ENCODE measurements at places on chromosomes 5 and 9.

DNA sequence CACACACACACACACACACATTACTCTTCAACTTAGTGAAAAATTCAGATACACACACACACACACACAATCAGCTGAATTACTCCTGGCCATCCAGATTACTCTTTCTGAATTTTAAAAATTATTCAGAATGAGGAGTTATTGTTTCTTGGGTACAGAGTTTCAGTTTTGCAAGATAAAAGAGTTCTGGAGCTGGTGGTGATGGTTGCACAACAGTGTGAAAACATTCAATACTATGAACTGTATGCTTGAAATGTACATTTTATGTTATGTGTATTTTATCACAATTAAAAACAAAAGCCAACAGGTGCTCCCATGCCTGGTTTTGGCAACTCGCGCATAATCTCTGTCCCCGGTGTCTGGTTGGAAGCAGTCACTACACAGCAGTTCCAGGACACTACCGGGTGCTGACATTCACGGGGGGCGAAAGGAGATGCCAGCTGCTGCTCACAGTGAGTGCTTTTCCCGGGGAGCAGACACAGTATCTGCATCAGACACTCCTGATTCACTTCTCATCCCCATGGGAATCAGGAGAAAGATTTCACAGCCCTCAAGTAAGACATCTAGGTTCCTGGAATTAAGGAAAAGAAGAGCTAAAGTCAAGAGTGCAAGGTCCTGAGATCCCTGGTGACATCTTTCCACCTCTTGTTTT is 55.7 kb downstream of the LHFPL2 start:
- DNase-seq: no peak

GRCh38 chr5:150305557-150305956 is 2.9 kb upstream of the ARSI start:
- DNase-seq: no peak

- DNase-seq: no peak
Measured at GRCh38 chr5:168826246-168826725, 247.1 kb upstream of the PANK3 start.

- DNase-seq: no peak
Measured at GRCh38 chr5:53008751-53009150, 19.6 kb downstream of the ITGA2 start.

GRCh38 chr9:92808726-92809451 is 44.3 kb upstream of the BICD2 start:
- peak; percentile 92 for DNase-seq

- peak; percentile 61 for DNase-seq
Measured at GRCh38 chr5:150140830-150141229, 14.8 kb downstream of the PDGFRB start.

- peak; percentile 46 for DNase-seq
Measured at GRCh38 chr9:87872079-87872624, 10.5 kb upstream of the SPATA31E1 start.

DNA sequence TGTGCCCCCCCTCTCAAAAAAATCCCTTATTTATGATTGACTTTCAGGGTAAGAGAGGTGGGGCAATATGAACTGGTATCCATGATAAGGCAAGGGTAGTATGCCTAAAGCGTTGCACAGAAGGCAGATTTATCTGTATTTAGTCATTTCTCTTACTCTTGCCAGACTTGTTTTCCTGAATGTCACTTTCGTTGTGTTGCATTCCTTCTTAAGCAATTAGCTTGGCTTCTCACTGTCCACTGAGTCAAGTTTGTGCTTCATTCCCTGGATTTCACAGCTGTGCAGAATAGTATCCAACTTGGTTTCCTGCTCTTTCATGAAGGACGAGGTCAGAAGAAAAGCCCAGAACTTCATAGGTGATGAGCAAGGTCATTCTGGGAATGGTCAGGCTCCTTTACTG is 301.5 kb upstream of the ACTBL2 start:
- DNase-seq: no peak

DNA sequence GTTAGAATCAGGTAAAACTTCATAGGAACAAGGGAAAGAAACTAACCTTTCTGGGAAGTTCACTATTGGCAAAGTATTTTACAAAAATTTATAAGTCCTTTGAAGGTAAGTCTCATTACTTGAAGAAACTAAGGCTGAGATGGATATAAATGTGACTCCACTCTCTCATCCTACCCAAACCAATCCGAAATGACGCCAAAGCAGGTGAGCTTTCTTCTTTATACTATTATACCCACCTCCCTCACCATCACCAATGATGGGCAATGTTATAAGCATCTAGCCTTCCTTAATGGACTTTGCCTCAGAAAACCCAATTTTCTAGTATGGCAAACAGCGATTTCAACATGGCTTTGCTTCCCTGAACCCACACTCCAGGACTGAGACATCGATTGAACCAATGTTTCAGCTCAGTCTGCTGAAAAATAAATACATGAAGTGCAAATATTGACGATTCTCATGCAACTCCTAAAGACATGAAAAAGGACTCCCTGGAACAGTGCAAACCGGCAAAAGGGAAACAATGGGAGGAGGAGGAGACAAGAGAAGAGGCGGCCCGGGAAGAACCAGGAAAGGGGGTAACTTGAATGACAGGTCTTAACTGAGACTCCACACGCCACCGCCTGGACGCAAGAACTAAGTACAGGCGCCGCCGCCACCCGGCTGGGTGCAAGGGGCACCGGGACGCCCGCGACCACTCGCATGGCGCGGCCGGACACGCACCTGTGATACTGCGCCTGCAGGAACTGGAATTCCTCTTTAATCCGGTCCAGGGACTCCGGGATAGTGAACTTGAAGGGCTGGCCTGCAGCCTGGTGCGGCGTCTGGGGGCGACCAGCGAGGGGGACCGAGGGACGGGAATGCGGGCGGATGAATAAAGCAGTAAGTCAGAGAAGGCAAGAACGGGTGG is 2.5 kb downstream of the TLE1 start:
- DNase-seq: peak; percentile 95

GRCh38 chr9:134518004-134518606 is 123.5 kb upstream of the COL5A1 start:
- DNase-seq: no peak

DNA sequence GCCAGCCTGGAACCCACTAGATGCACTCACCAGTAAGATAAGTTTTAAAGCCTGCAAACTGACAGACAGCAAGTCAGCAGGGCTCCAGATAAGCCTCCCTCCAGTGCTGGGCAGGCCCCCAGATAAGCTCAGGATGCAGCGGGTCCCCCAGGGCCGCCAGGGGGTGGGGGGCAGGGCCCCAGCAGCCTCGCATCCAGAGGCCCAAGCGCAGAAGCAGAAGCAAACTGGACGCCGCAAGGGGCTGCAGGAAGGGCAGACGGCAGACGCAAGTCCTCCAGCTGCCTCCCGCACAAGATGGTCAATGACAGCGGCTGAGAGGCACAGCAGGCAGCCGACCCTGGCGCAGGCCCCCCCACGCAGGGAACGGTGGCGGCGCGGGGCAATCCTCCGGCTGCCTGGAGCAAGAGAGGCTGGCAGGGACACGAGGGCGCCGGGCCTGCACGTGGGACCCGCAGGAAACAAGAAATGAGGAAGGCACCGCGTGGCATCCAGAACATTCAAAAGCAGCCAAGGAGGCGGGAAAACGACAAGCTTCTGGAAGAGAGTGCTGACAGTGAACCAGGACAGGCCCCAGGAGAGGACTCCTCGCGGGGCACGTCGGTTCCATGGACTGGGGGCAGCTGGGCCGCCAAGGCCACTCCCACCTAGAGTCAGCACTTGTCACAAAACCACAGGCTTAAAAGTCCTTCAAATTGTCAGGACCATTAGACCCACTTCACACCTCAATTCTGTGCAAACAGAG is 49.8 kb downstream of the ROR2 start:
- peak; percentile 73 for DNase-seq

GRCh38 chr5:96476654-96477053 is 43.6 kb upstream of the PCSK1 start:
- DNase-seq: no peak

- no peak for DNase-seq
Measured at GRCh38 chr9:130805510-130806326, 29.3 kb upstream of the ABL1 start.

DNA sequence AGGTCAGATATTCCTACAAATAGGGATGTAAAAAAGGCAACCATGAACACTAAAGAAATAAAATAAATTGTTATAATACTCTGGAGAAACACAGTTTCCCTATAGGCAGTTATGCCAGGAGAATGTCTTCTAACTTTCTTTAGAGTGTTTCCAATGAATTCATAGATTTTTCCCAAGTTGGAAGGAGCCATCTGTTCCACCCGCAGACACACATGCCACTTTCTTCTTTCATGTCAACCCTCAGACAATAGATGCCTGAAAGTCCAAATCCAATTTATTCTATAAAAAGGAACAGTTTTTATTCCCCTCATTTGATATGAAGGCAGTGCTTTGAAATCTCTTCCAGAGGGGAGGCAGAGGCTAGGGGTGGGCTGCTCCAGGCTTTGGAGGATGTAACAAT is 418.1 kb downstream of the ACTL7B start:
- no peak for DNase-seq

- DNase-seq: no peak
Measured at GRCh38 chr5:145913701-145914100, 22.7 kb upstream of the SH3RF2 start.

- DNase-seq: no peak
Measured at GRCh38 chr5:102921341-102922044, 166.4 kb downstream of the PAM start.

DNA sequence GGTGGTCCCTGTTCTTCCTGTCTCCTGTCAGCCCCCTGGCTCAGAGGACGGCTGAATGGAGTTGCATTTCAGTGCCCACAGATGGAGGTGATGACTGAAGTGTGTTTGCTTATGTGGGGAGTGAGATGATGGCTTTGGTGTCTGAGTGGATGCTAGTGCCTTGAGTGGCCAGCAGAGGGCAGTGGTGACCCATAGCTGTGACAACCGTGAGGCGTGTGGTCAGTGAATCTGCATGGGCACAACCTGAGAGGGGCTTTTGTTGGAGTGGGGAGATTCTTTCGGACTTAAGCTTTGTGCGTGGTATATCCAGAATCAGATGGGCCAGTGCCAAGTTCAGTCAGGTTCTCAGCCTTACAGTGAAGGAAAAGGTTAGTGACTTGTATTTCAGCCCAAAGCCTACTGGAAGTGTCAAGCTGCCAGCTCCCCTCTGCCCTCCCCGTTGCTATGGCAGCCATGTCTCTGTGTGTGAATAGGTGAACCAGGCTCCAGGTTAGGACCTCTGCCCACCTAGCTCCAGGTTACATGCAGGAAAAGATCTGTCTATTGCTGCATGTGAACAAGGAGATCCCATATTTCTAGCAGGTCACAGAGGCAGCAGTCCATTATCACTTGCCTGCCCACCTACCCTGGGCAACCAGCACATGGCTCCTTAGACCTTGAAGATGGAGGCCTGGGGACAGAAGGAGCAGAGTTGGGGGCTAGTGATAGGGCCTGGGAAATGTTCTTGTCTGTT is 14.7 kb upstream of the CXXC5 start:
- DNase-seq: peak; percentile 94

GRCh38 chr9:97615439-97616072 is 17.6 kb downstream of the TSTD2 start:
- peak; percentile 83 for DNase-seq

GRCh38 chr5:35320029-35320428 is 89.7 kb upstream of the PRLR start:
- DNase-seq: no peak

DNA sequence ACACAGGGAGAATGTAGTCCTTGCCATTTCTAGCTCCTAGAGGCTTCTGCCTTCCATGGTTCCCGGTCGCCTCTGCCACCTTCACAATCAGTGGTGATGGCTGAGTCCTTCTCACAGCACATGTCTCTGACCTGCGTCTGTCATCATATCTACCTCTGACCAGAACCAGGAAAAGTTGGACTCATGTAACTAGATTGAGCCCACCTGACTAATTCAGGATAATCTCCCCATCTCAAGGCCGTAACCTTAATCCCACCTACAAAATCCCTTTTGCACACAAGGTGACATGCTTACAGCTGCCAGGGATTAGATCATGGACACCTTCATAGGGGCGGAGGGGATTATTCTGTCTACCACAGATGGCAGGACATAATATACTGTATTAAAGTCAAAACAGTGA is 375.6 kb downstream of the ICE1 start:
- no peak for DNase-seq

DNA sequence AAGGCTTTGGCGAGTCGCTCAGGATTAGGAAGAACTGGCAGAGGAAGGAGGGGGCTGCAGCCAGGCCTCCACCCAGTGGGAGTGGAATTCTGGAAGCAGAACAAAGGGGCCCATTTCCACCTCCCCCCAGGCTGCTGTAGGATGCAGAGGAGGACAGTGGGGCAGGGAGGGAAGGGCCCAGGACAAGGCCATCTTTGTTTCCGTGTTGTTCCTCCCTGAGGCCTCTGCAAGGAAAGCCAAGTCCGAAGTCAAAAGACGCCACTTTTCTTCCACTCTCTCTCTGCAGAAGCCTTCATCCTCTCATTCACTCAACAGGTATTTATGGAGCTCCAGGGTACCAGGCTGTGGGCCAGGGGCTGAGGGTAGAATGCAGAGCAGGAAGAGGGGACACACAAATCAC is 70.7 kb downstream of the ENTREP1 start:
- no peak for DNase-seq

DNA sequence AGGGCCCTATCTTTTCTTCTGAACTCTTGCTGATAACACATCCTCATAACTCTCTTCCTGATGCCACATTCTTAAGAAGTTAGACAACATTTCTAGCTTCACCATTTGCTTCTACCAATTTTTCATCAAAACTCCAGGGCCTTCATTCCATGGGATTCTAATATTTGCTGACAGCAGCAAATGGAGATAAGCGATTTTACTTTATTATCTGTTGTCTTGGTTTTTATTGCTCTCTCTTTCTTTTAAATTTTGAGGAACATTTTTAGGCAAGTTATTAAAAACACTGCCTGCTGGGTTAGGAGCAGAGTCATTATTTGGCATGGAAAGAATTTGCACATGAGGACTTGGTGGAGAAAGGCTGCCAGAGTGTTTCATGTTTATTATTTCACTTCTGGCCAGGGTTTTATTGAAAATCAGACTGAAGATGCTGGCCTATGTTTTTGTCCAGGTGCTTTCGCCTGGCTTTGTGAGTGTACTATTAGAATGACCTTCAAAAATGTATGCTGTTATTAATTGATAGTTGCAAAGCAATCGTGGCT is 27.7 kb downstream of the NSG2 start:
- no peak for DNase-seq

GRCh38 chr5:58849921-58850667 is 267.2 kb downstream of the RAB3C start:
- peak; percentile 83 for DNase-seq

- DNase-seq: no peak
Measured at GRCh38 chr9:126702151-126703001, 88.6 kb downstream of the LMX1B start.

DNA sequence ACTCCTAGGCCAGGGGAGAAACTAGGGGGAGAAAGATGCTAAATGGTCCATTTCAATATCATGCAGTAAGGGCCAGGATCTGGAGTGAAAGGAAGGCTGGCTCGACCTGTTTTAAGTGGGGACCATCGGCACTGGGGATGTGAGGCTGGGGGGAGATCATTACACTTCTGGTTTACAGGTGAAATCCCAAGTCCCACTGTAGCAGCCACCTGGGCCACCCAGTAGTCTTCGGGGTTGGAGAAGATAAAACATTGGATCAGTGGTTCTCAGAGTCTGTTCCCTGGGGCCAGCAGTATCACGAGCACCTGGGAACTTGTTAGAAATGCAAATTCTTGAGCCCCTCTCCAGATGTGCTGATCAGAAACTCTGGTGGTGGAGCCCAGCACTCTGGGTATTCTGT is 111.3 kb upstream of the ALDH1B1 start:
- DNase-seq: no peak

- DNase-seq: no peak
Measured at GRCh38 chr9:1575939-1576338, 439.2 kb upstream of the SMARCA2 start.
